ENCODE measurements at places on chromosomes 4 and X.

GRCh38 chr4:58961925-58962324, 1851.7 kb upstream of the IGFBP7 start:
- no peak for DNase-seq

DNA sequence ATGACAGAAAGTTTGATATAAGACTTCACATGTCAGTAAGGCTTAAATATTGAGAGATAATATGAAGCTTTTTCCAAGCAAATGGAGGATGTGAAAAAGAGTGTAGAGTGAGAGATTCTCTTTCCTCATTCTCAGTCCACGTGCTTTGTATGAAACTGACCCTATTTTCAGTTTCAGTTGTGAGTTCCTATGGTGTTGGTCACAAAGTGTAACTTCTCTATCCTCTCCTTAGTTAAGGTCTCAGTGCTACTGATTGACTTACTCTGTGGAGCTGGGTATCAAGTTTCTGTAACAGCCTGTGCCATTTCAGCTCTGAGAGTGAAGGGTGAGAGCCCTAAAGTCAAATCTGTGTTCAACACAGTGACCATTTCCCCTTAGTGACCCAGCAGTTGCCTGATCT, 277.2 kb downstream of the EPHA5 start:
- no peak for DNase-seq

GRCh38 chrX:15328131-15328530, 7.2 kb downstream of the PIGA start:
- no peak for DNase-seq

DNA sequence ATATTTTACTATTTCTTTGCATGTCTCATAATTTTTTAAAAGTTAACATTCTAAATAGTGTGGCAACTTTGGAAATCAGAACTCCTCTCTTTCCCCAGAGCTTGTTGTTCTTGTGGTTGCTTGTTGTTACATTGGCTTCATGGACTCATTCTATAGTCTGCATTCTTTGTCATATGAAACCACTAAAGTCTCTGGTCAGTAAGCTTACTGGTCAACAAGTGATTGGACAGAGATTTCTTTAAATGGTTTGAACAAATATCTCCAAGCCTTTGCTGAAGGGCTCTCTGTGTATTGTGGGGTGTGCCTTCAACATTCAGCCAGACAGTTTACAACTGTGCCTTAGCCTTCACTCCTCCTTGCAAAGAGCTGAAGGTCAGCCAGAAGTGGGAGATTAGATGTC, 147.2 kb downstream of the OPHN1 start:
- no peak for DNase-seq

- DNase-seq, result no peak
Measured at GRCh38 chrX:30217465-30217864, 2.1 kb downstream of the MAGEB2 start.

GRCh38 chr4:145732001-145732815, 52.3 kb downstream of the C4orf51 start:
- DNase-seq, result peak; percentile 44

DNA sequence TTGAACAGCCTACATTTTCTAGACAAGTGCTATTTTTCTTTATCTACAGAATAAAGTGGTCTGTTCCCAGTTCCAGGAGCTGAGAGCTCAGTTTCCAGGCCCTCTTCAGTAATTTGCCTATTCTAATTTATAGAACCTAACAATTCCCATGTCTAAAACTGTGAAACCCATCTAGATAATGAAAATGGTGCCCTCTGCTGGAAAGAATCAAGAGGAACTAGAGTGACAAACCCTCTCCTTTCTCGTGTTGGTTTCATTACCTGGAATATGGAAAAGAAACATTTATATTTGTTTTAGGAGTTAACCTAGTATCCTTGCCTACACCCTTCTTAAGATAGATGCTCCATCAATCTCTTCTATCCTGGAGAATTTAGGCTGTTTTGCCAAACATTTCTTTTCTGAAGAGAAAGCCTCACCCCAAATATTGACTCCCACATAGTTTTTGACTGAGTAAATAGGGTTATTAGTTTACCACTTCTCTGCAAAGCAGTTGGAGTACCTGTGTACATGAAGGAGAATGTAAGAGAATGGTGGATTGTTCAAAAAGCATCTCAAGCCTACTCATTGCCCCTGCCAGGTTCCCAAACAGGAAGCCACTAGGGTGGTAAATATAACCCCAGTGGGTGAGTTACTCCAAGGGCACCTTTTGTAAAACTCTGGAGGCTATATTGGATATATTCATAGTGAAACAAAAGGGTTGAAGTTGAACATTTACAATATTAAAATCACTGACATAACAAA, 121.6 kb downstream of the RASL11B start:
- DNase-seq, result peak; percentile 80

DNA sequence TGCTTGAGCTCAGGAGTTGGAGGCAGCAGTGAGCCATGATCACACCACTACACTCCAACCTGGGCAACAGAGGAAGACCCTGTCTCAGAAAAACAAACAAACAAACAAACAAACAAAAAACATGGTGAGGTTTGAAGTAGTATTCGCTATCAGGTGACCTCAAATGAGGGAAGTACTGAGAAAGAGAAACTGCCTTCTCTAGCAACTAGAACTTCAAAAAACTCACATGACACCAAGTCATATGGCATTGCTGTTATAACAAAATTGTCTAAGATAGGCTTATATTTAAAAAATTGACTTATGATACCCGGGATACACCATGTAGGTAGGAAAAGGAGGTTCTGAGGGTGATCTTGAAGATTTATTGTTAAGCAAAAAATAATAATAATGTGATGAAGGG, 10.3 kb downstream of the MPP1 start:
- no peak for DNase-seq

DNA sequence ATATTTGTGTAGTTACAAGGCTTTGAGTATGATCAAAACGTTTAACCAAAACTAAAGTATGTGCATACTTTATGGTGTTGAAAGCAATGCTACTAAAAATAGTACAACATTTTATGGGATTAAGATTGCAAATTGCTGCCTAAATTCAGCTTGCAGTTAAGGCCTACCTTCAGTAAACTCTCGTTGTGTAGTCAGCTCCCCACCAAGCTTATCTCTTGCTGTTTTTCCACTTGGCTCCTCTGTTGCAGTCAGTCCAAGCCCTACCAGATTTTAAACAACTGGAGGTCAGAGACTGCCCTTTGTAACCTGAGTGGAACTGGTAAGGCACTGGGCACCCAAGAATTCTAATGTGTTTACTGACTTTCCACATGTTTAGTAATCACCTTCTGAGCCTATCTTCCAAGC, 25.7 kb downstream of the AFF1 start:
- peak; percentile 2 for DNase-seq

GRCh38 chr4:40837094-40837870, 87.5 kb downstream of the NSUN7 start:
- no peak for DNase-seq

- DNase-seq, result peak; percentile 66
Measured at GRCh38 chr4:166091912-166092510, 219.0 kb downstream of the TLL1 start.

GRCh38 chr4:114025176-114025777, 45.8 kb upstream of the ARSJ start:
- DNase-seq, result no peak

DNA sequence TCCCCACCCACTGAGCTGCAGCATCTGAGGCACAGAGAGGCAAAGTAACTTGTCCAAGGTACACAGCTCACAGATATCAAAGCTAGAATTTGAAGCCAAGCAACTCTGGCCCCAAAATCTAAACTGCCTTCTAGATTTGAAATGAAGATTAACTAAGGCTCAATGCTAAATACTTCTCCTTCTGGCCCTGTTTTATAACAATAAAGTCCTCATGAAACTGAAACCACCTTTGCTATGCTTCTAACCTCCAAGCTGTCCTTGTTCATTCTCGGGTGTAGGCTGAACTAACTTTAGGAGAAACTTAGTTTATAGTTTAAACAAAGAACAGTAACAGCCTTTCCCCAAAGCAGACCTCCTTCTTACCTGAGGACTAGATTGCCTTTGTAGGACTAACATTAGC, 93.6 kb downstream of the DCTD start:
- no peak for DNase-seq

DNA sequence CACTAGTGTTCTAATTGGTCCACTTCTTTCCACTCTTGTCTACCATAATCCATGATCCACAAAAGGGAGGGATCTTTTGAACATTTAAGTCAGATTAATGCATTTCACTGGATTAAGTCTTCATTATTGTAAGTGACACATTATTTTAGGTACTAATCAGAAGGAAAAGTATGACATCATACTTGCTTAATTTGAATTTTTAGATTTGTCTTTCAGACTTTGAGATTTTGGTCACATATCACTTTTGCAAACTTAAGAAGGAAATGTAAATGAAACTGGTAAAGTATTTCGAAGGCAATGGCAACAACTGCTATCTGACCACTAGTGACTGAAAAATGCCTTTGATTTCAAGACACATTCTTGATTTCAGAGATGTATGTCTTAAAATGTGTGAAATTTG, 5.2 kb downstream of the MMRN1 start:
- no peak for DNase-seq

GRCh38 chrX:78517124-78517523, 142.0 kb downstream of the RTL3 start:
- no peak for DNase-seq

DNA sequence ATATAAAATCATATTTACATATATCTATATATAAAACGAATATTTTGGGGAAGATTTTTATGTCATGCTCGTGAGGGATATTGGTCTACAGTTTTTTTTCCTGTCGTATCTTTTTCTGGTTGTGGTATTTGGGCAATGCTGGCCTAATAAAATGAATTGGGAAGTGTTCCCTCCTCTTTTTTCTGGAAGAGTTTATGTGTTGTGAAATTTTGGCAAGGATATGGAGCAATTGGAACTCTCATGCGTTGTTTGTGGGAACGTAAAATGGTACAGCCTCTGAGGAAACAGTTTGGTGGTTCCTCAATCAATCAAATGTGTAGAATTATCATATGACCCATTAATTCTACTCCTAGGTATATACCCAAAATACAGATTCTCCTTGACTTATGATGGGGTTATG, 69.8 kb downstream of the ZNF182 start:
- DNase-seq, result no peak

DNA sequence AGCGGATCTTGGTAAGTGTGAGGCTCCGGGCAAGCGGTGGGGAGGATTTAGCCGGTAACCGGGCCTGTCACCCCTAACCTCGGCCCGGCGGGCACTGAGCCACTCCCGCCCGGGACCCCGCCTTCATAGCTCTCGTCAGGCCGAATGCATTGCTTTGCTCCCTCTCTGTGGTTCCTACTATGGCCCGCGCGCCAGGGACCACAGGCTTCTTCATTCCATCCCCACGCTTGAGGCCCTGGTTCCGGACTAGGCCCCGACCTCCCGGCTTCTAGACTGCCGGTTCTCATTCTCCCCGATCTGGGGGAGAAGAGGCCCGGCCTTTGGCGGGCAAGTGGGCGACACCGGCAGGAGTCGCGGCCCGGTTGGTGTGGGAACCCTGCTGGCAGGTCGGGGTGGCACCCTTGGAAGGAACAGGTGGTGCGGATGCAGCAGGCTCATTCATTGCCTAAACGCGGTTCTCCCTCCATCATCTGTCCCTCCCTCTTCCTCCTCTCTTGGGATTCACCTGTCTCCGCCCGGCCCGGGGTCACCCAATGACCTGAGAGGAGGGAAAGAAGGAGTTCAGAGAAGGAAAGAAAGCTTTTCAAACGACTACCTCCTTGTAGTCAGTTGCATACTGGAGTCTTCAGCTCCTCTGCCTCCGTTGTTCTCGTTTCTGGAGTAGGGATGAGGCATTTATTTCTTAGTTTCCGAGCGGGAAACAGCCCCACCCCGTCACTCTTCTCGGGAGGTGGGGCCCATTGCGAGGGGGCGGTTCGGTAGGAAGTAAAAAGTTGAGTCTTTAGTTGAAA, at the start of gene NDUFC1:
TSS of gene NDUFC1 (minus strand) at position 657 of the 791 bp plus-strand sequence. CDS start 6,679 bp downstream, outside the sequence.
- DNase-seq, result peak; percentile 65

DNA sequence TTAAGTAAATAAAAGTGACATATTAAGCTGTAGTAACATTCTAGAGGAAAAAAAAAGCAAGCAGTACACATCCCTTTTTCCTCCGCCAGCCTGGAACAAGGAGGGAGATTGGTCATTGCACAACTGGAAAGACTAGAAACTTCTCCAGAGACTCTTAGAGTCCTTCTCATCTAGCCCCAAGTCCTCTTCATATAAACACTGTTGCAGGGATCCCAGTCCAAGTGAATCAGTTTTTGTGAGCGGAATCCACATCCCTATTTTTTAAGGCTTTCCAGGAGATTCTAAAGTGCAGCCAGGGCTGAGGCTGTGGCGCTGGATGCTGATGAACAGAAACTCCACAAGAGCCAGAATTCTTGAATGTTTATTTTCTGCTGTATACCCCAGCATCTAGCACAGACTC, 23.8 kb downstream of the REELD1 start:
- DNase-seq, result no peak

GRCh38 chr4:1976416-1977352, 32.1 kb downstream of the NELFA start:
- no peak for DNase-seq

Measured in NCI-H82 (cell line).